ENCODE measurements at places on chromosomes 1 and 21. TPM values are rescaled to one million over a fixed set of nuclear protein-coding genes. Genes with fewer than 3 reads are reported as not detected.

SLC9C2 gene
- 1.9 TPM for polyA plus RNA-seq

ITLN2 gene
- not detected for polyA plus RNA-seq

IL23R gene
- polyA plus RNA-seq = not detected

SLAMF7 gene
- polyA plus RNA-seq = not detected

KIF14 gene
- 4.4 TPM for polyA plus RNA-seq

ATP1A4 gene
- 2.6 TPM for polyA plus RNA-seq

OR2T29 gene
- polyA plus RNA-seq = not detected

CRYAA gene
- not detected for polyA plus RNA-seq

LENEP gene
- polyA plus RNA-seq = 0.39 TPM

TMEM240 gene
- polyA plus RNA-seq = 43.5 TPM

TRIM17 gene
- polyA plus RNA-seq = 3.6 TPM

KMO gene
- polyA plus RNA-seq = 0.48 TPM
